Karpas-422 (cell line): ENCODE measurements at places on chromosomes 12 and 14.

- no peak for DNase-seq
Observed at GRCh38 chr12:112362310-112362709, 19.9 kb downstream of the HECTD4 start.

- peak; percentile 92 for DNase-seq
Observed at GRCh38 chr14:96741151-96741977, 55.8 kb upstream of the VRK1 start.

- DNase-seq, result peak; percentile 81
Observed at GRCh38 chr12:132218915-132219314, 74.7 kb downstream of the NOC4L start.

DNA sequence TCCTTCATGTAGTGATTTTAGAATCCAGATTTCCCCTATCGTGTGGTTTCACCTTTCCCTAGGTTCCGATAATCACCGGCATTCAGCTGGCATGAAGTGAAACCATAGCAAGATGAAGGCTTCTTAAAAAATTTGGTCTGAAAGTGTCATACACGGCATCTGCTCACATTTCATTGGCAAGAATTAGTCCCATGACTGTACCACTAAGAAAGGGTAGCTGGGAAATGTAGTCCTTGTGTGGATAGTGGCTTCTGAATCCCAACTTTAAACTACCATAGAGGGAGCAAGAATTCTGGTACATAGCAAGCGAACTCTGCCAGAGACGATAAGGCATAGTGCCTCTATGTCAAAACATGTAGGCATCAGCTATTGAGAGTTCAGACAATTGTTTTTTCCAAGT is 360.1 kb upstream of the TBX3 start:
- no peak for DNase-seq

GRCh38 chr12:49728446-49728845 is 12.9 kb upstream of the TMBIM6 start:
- DNase-seq, result no peak

DNA sequence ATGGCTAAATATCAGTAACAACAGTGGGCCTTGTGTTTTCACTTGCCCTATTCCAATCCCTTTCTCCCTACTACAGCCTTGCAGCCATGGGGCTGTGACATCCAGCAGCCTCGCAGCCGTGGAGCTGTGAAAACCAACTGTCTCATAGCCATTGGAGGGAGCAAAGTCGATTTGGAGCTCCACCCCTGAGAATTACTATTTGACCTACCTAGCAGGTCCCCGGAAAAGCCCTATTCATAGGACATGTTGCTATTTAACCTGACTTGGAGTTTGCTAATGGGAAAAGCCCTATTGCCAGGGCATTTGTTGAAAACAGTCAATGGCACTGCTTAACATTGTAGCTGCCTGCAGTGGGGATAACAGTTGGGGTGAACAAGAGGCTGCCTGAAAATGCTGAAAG is 33.3 kb downstream of the ERG28 start:
- DNase-seq, result no peak
